Fibroblast of skin of right biceps (primary cell): ENCODE measurements at places on chromosomes 13 and 19.

DNA sequence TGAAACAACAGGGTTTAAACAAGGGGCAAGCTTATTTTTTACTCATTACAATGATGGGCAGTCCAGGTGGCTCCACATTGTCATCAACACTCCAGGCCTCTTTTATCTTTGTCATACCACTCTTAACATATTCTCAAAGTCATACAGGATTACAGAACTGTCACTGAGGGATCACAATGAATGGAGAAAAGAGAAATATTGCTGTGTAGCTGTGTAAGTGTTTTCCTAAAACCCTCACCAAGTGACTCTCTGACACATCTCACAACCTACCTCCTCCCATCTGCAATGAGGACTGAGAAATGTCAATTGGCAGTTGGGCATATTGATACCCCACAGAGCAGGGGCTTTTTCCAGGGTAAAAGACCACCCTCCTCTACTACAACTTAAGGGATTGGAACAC is 562.1 kb downstream of the TBC1D4 start:
- no peak for DNase-seq

- DNase-seq: no peak
Observed at GRCh38 chr19:46022061-46022430, 807 bp downstream of the PGLYRP1 start.

DNA sequence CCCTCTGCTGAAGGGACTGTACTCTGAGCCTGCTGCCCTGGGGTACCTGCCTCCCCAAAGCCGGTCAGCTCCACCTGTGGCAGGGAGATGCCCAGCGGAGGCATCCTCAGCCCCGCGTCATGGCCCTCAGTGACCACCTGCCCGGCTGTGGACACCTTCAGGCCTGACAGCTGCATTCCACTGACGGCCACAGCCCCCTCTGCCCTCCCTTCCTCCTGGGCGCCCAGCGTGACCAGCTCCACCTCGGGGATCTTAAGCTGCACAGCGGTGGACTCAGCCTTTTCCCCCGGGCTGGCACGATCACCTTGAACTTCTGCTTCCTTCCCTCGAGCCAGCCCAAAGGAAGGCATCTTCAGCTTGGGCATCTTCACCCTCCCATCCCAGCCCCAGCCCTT is 4.8 kb upstream of the HIPK4 start:
- no peak for DNase-seq

GRCh38 chr19:38375748-38376147 is 1.4 kb downstream of the PSMD8 start:
- peak; percentile 24 for DNase-seq

DNA sequence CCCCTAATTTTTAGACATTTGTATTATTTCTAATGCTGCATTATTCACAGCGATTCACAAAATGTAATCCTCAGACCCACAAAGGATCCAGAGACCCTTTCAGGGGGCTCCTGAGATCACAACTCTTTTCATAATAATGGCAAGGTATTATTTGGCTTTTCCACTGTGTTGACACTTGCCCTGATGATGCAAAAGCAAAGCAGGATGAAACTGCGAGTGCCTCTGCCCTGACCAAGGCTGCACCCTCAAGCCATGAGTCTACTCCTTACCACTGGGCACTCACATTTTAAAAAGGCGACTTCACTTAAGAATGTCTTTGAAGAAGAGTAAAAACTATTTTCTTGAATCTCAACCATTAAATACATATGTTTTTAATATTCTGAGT is 11.4 kb downstream of the ELF1 start:
- no peak for DNase-seq

DNA sequence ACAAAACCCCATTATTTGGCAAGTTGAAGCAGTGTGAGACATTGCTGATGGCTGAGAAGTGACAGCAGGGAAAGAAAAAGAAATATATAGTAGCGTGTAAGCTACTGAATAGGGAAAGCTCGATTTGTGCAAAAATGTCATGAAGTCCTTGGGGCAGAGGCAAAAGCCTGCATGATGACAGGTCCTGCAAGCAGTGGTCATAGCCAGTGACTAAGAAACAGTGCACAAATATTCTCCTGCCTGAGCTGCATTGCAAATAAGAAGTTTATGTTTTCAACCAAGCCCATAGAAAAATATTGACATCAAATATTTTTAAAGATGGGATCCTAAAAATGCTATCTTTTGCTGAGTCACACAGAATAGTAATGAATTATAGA is 270.0 kb downstream of the SLITRK6 start:
- peak; percentile 14 for DNase-seq

- no peak for DNase-seq
Observed at GRCh38 chr19:56718231-56718630, 46.7 kb upstream of the ZNF835 start.
